ENCODE measurements at places on chromosomes 16 and 17.

DNA sequence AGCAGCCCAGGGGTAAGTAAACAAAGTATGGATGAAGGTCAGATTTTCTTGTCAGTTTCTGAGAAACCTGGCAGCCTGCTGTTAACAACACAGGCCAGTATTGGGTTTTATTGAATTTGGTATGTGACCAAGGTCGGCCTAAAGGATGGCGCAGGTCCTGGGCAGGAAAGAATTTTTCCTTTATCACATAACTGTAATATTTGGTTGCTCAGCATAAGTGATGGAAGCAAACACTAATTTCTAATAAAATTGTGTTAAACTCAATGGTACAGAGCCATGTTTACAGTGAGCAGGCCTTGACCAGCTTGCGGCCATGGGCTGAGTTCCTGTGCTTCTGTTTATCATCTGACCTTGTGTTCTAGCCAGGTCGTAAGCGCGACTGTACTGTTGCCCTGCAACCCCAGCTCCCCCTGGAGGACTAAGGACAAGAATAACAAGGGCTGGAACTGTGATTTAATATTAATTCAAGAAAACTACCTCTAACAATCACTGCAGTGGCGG, 10.5 kb downstream of the POLDIP2 start:
- DNase-seq = no peak

GRCh38 chr17:4858882-4859260, 25.7 kb downstream of the MINK1 start:
- DNase-seq = no peak

GRCh38 chr16:73852561-73852960, 444.1 kb upstream of the PSMD7 start:
- no peak for DNase-seq

DNA sequence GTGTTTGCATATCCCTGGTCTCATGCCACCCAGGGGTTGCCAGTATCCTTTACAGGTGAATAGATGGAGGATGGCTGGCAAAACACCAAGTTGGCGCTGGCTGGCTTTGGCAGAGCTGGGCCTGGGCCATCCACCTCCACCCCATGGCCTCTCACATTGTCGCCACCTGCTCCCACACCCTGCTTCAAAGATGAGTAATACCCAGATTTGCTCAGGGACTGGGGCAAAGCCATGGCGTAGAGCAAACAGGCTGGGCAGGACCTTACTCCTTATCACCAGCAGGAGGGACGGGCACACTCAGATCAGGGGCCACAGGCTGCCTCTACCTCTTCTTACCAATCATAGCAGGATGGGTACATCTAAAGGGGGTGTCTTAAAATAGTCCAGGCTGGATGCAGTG, 24.3 kb downstream of the PLA2G10 start:
- no peak for DNase-seq

- DNase-seq = no peak
Measured at GRCh38 chr17:50311112-50311460, 34.8 kb upstream of the XYLT2 start.

GRCh38 chr16:28822520-28823290, at the start of gene ATXN2L:
TSS of gene ATXN2L (plus strand) at chr16:28822999. CDS start at chr16:28823260, 261 bp downstream.
- DNase-seq = peak; percentile 86

DNA sequence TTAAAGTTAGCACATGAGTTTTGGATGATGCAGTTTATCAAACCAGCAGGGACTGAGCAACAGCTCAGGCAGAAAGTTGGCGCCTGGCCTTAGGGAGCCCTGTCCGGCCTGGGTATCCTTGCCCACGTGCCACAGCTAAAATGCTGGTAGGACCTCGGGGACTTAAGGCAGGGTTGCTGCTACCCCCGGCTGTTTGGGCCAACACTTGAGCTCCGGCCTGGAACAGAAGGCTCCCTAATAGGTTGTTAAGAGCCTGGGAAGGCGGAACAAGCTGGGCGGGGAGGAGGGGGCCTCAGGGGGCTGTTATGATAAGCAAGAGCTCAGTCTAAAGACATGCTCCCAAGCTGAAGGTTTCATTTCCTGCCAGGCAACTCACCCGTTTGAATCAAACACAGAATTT, 39.7 kb downstream of the CUEDC1 start:
- no peak for DNase-seq

DNA sequence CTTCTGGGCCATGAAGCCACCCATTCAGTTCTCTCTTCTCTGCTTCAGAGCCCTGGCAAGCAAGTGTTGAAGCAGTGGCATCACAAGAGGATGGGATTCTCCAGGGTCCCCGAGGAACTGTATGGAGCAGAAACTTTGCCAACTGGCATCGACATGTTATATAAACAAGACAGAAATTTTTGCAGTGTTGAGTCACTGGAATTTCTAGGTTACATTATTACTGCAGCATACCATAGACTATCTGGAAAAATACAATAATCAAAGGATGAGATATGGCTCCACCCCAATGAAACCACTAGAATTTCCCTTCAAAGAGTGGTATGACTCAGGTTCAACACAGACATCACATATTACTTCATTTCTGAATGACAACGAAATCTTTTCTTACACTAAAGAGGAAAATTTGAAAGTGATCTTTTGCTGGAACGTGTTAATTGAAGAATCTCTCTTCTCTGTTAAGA, 343.0 kb upstream of the DYNLRB2 start:
- no peak for DNase-seq

GRCh38 chr16:24514096-24514495, 25.3 kb upstream of the RBBP6 start:
- DNase-seq = no peak

DNA sequence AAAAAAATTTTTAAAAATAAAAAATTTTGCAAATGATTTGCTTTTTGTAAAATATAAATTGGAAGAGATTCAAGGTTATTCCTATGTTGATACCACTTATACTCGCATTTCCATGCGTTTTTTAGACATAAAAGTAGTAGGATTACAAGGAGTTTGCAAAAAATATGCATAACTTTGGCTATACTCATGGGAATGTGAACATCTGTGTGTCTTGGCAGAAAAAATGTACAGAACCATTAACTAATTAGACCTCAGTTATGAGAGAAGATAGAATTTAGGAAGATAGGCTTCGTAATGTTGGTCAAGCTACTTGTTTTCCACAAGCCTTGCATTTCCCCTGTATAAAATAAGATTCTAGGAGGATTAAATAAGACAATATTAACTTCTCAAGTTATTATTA, 61.1 kb upstream of the VPS4A start:
- no peak for DNase-seq

GRCh38 chr17:45435481-45435880, 2.8 kb upstream of the ARHGAP27 start:
- no peak for DNase-seq

GRCh38 chr17:5425826-5426225, 5.8 kb downstream of the RPAIN start:
- DNase-seq = no peak

DNA sequence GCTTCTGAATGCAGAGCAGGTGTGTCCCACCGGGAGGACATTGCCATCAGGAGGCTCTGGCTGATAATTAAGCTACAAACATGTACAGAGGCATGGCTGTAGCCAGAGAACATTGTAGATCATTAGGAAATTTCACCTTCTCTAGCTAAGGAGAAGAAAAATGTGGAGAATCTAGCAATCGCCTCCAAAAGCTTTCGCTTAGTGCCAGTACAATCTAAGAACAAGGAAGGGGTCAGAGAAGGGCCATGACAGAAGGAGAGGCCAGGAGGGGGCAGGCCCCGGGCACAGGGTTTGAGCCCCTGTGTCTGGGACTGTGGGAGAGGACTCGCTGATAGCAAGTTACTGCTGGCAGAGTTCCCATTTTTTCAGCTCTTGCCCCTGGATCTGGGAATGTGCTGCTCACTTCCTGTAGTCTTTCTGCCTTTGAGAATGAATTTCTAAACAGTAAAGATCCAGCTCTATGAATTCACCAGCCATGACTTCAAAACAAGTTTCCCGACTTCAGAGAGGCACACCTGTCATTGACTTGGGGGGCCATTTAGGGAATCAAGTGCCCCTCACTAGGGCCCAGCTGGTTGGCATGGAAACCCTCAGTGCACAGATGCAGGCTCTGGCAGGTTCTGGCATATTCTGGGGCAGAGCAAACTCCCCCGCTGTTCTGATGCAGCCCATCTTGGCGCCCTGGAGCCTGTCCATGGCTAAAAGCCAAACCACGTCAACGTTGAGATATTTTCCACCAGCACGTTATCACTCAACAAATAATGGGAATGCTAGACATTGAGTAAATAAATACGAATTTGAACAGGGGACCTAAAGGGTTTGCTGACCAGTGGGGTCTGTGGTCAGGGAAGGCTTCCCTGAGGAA, 59.5 kb upstream of the CACNG4 start:
- DNase-seq = no peak

GRCh38 chr16:14205666-14206065, 134.5 kb downstream of the MRTFB start:
- no peak for DNase-seq

Measured in stimulated activated CD4-positive, alpha-beta T cell treated with anti-CD3 and anti-CD28 coated beads, Interleukin-1b, Interleukin-23, amount 100 ng/mL, for 1 hour (primary cell).